ENCODE measurements at places on chromosomes 1 and 21.

DNA sequence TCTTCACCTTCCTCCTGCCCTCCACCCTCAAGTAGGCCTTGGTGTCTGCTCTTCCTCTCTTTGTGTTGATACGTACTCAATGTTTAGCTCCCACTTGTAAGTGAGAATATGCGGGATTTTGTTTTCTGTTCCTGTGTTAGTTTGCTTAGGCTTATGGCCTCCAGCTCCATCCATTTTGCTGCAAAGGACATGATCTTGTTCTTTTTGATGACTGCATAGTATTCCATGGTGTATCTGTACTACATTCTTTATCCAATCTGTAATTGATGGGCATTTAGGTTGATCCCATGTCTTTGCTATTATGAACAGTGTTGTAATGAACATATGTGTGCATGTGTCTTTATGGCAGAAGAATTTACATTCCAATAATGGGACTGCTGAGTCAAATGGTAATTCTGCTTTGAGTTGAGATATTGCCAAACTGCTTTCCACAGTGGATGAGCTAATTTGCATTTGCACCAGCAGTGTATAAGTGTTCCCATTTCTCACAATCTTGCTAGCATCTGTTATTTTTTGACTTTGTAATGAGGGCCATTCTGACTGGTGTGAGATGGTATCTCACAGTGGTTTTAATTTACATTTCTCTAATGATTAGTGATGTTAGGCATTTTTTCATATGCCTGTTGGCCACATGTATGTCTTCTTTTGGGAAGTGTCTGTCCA is 272.7 kb downstream of the SDCCAG8 start:
- no peak for DNase-seq

DNA sequence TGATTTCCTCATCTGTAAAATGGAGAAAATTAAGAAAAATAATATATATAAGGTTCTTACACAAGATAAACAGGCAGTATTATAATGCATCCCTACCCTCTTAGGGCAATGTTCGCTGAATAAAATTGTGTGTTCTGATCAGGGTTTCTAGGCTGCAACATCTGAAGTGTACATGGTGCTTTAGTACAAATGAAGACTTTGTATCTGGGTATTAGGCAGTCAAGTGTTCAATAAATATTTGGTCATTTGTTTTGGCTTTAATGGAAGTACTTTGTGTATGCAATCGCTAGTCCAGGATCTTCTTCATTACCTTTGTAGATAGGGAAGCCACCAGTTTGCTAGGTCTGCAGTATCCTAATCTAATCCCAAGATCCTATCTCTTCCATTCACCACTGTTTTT is 28.1 kb downstream of the DNASE2B start:
- DNase-seq, result no peak

GRCh38 chr1:228105270-228105995 is 2.3 kb upstream of the C1orf35 start:
- no peak for DNase-seq

DNA sequence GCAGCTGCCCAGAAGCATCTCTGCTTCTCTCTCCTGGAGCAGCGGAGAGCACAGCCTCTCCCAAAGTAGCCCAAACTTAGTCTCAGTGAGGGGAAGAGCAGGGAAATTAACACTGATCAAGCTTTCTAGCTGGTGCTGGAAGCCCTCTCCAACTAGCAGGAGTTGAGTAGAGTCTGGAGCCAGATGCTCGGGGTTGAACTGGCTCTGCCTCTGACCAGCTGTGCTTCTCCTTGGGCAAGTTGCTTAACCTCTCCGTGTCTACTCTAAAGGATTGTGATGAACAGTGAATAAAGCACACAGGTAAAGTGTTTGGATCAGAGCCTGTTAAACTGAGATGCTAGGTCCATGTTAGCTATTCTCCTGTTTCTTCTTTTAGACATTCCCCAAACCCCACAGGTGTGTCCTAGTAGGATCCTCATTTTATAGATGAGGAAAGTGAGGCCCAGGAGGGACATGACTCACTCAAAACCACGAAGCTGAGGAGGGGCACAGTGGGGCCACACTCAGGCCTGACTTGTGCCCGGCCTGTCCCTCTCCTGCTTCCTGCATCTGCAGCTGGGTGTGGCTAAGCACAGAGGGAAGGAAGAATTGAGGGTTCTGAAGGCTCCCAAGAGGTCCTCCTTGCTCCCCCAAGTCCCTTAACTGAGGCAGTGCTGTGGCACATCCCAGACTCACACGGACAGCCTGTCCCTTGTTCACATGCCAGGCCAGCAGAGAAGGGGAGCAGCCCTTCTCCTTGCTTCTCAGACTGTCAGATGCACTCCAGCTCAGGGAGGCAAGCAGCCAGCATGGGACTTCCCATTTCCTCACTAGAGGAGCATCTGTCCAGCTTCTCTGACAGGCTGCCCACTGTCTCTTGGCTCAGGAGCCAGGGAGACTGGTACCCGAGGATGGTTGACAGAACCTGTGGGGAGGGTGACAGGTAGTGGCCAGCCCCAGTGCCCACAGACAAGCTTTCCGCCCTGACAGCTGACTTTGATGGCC is 152.0 kb upstream of the IGSF21 start:
- DNase-seq, result no peak

GRCh38 chr1:62177621-62178020 is 17.0 kb upstream of the L1TD1 start:
- DNase-seq, result no peak

GRCh38 chr1:46523496-46524353 is 27.7 kb downstream of the KNCN start:
- DNase-seq, result no peak

GRCh38 chr1:44808938-44809917 is 905 bp downstream of the BTBD19 start:
- DNase-seq, result peak; percentile 82

- no peak for DNase-seq
Observed at GRCh38 chr1:115880981-115881672, 40.2 kb upstream of the NHLH2 start.

DNA sequence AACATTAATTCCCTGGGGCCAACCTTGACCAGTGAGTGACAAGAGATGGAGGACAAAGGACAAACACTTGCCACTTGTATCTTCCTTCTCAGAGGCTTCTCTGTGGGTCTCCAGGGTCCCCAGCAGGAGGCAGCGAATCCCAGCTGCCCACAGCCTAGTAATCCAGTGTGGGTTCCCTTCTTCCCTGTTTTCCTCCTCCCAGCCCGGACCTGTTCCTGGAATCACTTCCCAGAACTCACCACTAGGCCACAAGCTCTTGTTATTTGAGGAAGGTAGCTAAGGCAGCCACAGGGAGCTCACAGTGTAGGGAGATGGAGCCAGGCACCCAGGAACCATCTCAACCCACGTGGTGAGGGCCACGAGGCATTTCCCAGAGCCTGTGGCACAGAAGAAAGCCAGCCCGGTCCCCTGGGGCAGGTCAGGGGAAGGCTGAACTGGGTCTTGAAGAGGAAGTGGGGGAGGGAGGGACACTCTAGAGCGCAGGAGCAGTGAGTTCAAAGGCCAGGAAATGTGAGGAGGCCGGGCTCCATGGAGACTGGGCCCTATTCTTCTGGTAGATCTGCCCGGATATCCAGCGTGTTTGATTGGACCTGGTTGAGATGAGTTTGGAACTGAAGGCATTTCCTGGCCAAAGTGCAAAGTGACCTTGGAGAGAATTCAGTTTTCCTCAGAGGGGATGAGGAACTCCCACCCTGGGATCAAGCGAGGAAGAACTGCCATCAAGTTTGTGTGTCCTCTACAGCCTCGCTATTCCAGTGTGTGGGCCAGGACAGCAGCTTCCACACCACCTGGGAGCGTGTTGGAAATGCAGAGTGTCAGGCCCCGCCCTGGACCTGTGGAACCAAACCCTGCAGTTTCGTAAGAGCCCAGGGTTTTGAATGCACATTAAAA is 20.3 kb upstream of the C2CD2 start:
- no peak for DNase-seq

DNA sequence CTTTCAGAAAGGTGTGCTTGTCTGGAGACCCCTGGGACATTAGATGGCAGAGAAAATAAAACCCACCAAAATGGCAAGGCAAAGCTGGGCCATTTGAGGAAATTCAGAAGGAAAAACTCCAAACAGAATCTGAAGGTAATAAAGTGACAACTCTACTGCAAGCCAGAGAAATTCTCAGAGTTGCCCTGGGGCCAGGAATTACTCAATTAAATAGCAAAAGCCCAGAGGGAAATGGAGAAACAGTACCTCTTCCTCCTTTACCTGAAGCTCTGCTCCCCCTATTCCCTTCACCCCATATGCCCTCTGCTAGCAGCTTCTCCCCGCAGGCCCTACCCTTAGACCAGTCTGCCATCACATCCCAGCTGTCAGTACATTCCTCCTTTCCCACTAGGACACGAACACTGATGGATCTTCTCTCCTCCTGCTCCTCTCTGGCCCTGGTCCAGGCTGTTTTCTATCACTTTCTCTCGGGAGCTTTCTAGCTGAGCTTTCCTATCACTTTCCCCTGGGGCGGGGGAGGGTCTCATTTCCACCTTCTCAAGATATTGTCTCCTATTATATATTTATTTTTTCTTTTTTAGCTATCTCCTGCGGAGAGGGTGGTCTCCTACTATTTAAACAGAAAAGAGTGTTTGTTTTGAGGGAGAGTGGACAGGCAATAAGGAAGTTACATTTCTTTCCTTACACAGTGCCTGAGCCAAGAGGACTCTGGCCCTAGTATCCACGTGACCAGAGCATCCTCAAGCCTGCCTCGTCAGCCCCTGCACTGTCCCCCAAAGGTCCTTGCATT is 47.7 kb upstream of the RBM15 start:
- DNase-seq, result no peak

DNA sequence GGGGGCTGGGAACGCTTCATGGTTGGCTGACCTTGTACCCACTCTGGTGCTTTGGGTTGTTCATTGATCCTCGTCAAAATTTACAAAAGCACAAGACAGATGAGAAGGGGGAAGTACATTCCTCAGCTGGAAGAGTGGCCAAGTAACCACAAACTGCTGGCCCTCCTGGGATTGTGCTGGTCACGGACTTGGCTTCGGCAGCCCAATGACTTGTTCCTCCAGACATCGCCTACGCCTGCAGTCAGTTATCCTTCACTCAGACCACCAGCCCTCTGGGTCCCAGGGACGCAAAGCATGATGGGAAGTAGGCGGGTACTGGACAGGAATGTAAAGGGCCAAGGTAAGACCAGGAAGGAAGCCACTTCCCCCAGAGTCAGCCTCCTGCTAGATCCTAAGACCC is 53.1 kb downstream of the LMX1A start:
- no peak for DNase-seq

DNA sequence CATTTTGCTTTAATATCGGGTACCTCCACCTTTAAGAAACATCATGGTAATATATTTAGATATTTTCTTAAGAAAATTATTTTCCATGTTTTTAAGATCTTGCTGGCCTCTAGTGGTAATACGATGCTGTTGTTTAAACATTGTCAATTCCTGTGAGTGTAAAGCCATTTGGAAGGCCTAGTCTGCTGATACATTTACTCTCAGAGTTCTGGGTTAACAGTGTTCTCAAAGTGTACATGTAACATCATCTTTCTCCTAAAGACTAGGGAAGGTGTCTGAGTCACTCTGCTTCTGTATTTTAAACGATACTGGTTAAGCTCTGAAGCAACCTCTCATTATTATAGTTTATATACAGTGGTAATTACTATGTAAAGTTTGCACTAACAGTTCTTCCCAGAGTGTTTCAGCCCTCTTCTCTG is 189.1 kb downstream of the RASAL2 start:
- no peak for DNase-seq

- no peak for DNase-seq
Observed at GRCh38 chr1:82979593-82980236, 1019.2 kb downstream of the TTLL7 start.

- DNase-seq, result no peak
Observed at GRCh38 chr21:15227919-15228318, 163.1 kb upstream of the NRIP1 start.

- no peak for DNase-seq
Observed at GRCh38 chr1:181479137-181479745, 4.1 kb upstream of the CACNA1E start.

DNA sequence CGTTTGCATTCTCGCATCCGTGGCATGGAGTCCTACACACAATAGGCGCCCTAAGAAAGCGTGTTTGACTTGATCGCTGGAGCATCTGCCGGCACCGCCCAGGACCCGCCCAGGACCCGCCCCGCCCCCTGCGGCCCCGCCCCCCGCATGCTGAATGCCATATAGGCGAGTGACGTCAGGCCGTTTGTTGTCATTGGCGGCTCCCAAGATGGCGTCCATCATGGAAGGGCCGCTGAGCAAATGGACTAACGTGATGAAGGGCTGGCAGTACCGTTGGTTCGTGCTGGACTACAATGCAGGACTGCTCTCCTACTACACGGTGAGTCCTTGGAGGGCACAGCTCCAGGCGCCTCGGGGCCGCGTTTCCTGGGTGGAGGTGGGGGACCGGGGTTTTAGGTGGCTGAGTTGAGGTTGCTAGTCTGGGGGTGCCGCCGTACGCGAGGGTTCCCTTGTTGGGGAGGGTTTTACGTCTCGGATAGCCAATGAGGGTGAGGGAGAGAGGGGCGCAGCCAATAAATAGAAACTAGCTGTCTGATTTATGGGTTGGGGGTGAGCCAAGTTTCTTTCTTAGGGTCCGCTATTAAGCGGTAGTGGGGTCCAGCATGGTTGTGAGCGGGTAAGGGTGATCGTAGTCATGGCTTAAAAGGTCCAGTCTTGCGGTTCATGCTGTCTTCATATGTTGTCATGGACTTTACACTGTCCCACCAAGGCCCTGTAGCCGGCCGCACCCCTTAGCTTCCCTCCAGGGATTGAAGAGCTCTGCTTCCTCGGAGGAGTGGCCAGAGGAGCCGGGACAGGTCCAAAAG is at the start of gene OSBPL9:
OSBPL9 (plus strand) TSS at position 190 of the 806 bp plus-strand sequence; CDS start at position 209, 19 bp downstream.
- DNase-seq, result peak; percentile 72

DNA sequence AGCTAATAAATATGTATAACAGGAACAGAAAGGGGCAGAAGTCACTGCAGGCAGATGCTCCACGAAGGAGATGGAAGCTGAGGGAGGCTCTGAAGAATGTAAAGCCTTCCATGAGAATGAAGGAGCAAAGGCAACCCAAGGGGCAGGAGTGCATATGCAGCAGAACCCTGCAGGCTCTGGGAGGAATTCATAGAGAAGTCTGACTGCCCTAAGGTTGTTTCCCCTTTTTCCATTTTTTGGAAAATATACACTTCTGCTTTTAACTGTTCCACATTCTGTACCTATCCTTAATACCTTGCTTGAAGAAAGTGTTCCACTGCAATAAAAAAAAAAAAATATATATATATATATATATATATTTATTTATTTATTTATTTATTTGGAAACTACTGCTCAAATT is 69.6 kb downstream of the CD34 start:
- no peak for DNase-seq

- no peak for DNase-seq
Observed at GRCh38 chr21:31576428-31576827, 83.1 kb upstream of the SOD1 start.

DNA sequence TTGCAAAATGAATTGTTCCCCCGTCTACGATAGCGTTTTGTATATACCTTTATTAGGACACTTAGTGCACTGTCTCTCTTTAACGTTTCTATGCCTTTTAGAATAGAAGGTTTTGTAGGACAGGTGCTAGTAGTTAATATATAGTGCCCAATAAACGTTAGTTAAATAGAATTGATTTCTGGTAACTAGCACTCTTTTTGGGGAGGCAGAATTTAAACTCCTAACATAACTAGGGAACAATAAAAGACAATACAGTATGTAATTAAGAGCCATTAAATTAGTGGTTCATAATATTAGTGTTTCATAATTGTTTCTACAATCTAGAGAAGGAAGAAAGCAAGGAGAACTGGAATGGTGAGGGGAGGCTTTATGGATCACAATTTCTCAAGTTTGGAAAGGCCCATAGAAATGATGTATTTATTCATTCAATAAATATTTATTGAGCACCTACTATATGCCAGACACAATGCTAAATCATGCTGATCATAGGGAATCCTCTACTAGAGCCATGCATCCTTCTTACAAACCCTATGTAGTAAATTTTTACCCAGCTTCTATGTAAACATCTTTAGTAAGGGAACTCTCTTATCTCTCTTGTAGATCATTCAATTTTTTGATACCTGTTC is 742 bp downstream of the POLR3GL start:
- DNase-seq, result no peak

All from stimulated activated CD4-positive, alpha-beta T cell treated with anti-CD3 and anti-CD28 coated beads, Interleukin-1b, Interleukin-23, amount 100 ng/mL, for 1 hour (primary cell).